SK-N-DZ (cell line): ENCODE measurements at places on chromosomes 5 and 9.
A peak's percentile ranks its signal among the peaks of the same experiment; 100 is the strongest.

- no peak for DNase-seq
These were observed 44.6 kb downstream of the AOPEP start for GRCh38 chr9:94771096-94771495.

- no peak for DNase-seq
These were observed 88.8 kb downstream of the FER start for GRCh38 chr5:108836492-108836891.

- no peak for DNase-seq
These were observed 111.7 kb upstream of the PCAT7 start for GRCh38 chr9:94443032-94443722.

DNA sequence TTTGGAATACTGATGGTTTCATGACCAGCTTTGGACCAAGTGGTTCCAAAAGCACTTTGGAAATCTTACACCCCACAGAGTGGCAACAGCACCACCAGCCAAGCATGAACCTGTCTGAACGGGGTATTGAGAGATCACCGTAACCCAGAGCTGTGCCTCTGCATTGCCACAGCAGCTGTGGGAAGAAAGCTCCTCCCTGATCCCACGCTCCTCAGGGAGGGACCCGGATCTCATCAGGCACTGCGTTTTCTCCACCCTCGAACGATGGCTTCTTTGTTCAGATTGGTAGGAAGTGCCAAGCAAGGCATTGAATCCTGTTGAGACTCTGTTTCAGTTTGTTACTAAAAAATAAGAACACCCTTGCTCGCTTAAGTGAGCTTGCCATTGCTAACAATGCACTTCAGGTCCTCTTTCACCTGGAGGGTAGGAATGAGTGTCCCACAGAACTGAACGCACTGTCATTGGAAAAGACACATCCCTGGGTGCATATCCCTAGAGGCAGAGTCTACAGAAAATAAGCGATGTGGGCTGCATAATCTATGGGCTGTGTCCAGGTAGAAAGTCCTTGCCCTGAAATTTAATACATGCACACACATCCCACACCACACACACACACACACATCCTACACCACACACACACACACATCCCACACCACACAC lies 118.0 kb upstream of the ICE1 start:
- peak; percentile 65 for DNase-seq

DNA sequence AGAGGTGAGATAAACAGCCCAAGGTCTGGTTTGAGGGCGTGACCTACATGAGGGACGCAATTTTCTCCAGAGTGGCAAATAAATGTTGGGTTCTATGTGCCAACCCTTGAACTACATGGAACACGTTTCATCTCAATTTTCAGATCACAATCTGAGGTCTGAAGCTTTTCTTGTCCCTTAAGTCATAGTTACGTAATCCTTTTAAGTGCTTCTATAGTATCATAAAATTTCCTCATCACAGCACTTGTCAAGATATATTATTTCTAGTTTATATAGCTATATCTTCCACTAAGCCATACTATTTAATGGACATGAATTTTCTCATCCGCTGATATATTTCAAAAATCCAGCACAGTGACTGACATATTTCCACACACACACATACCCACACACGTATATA lies 53.1 kb upstream of the GRIN3A start:
- DNase-seq, result no peak
